ENCODE measurements at places on chromosomes 1 and 21.

GRCh38 chr1:53408013-53408754 is 51.0 kb upstream of the DMRTB1 start:
- no peak for DNase-seq

GRCh38 chr1:86305731-86306130 is 90.4 kb downstream of the ODF2L start:
- DNase-seq: no peak

DNA sequence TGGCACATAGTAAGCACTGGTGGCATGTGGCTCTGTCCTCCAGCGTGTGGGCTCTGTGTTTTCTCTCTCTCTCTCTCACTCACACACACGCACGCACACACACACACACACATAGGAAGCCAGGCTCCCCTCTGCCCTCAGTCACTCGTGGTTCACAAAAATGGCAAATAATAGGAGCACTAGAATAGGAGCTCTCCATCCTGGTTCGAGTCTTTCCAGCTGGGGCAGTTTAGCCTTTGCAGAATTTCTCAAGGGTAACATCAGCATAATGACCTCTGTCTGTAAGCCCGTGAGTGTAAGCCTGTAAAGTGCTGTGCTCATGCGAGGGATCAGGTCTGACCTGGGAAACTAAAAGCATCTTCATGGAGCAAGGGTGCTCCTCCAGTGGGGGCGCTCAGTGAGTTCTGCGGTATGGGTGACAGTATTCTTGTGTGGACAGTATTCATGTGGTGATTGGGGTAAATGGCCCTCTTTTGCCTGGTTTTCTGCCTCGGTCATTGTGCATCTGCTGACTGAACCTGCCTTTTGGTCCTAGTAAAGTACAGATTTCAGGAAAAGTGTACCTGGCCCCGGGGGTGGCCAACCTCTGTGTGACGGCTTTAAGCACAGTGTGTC is 842 bp upstream of the ZC3H12A start:
- no peak for DNase-seq

- no peak for DNase-seq
Measured at GRCh38 chr1:170162459-170163246, 16.9 kb downstream of the NTMT2 start.

DNA sequence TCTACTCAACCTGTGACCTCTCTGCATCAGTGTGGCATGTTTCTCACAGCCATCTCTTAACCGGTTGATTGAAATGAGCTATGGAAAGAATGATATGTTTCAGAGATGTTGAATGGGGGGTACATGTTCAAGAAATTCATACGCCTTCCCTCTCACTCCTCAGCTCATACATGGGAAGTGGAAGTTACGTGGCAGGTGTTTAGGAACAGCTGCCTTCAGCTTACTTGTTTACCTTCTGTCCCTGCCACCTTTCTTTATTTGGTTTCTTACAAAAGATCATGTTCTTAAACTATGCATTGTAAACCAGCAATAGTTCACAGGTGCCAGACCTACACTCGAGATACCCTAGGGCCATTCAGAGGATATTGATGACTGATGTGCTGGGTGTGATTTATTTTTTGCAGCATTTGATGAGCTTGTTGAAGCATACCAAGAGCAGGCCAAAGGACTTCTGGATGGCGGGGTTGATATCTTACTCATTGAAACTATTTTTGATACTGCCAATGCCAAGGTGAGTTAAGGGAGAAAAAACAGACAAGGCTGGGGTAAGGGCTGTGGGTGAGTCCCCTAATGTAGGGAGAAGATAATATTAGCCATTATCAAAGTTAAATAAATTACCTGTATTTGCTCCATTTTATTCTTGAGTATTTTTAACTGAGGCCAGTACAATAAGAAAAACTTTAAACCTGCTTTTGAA is 17.4 kb downstream of the MTR start:
- DNase-seq: no peak

Data from activated CD4-positive, alpha-beta T cell treated with anti-CD3 and anti-CD28 coated beads, Interleukin-2, amount 50 U/mL, for 24 hours (primary cell).